ENCODE measurements at places on chromosomes 1 and 21. TPM values are rescaled to one million over a fixed set of nuclear protein-coding genes. Genes with fewer than 3 reads are reported as not detected.

Gene CRTC2
- 19.7 TPM for total RNA-seq

Gene CFHR1
- total RNA-seq: not detected

Gene KRTAP12-2
- not detected for total RNA-seq

Gene CHIA
- total RNA-seq: not detected

Gene SPRR2G
- total RNA-seq: not detected

Gene AUNIP
- not detected for total RNA-seq

Gene CYYR1
- total RNA-seq: 10.6 TPM

Gene GUCA2B
- total RNA-seq: not detected

Gene SPRR2F
- total RNA-seq: not detected

Gene TAL1
- 5.1 TPM for total RNA-seq

Gene RCSD1
- total RNA-seq: 29.0 TPM

Gene ATF3
- 6.7 TPM for total RNA-seq

Gene BGLAP
- total RNA-seq: 0.32 TPM

Gene SETSIP
- total RNA-seq: not detected

Gene NSL1
- 44.6 TPM for total RNA-seq

Gene ZSWIM5
- total RNA-seq: 4.5 TPM

Gene IFNLR1
- total RNA-seq: 10.7 TPM

Gene RBM34
- total RNA-seq: 54.0 TPM

Gene HSPA6
- total RNA-seq: 5.3 TPM

Gene PRAMEF27
- not detected for total RNA-seq

Gene FAM229A
- 8.8 TPM for total RNA-seq

Gene FCRL3
- total RNA-seq: 0.15 TPM

Data from breast epithelium (tissue), 4 donors.